ENCODE measurements at places on chromosomes 1 and 21. TPM values are rescaled to one million over a fixed set of nuclear protein-coding genes. Genes with fewer than 3 reads are reported as not detected.

Gene DNAJC28
- 0.64 TPM for total RNA-seq

Gene PLA2G5
- not detected for total RNA-seq

Gene CROCC
- total RNA-seq: 11.8 TPM

Gene LEMD1
- not detected for total RNA-seq

Gene AGT
- 1.5 TPM for total RNA-seq

Gene ZNF697
- total RNA-seq: 13.4 TPM

Gene OR2T35
- total RNA-seq: not detected

Gene MX2
- 0.80 TPM for total RNA-seq

Gene NEXN
- total RNA-seq: 10.9 TPM

Gene NUF2
- 11.2 TPM for total RNA-seq

Gene CFAP107
- total RNA-seq: not detected

Gene FTCD
- total RNA-seq: not detected

Gene AKIRIN1
- 37.8 TPM for total RNA-seq

Gene INAVA
- 3.0 TPM for total RNA-seq

Gene SAMD13
- 3.8 TPM for total RNA-seq

Gene UBASH3A
- total RNA-seq: not detected

Gene PTGER3
- total RNA-seq: 0.39 TPM

Gene SLC35F3
- 0.39 TPM for total RNA-seq

Gene USH2A
- total RNA-seq: not detected

Gene TIPRL
- 37.1 TPM for total RNA-seq

Gene CFHR4
- not detected for total RNA-seq

Gene CNR2
- not detected for total RNA-seq

Gene LDLRAP1
- 5.6 TPM for total RNA-seq

Gene TRIM63
- total RNA-seq: not detected

Gene SRP9
- total RNA-seq: 305 TPM

Gene CELA3B
- total RNA-seq: not detected

Gene SPRR4
- not detected for total RNA-seq

Gene FMO2
- 23.1 TPM for total RNA-seq

Gene S100A5
- total RNA-seq: not detected

Gene AMY1B
- total RNA-seq: not detected

Gene BLACAT1
- not detected for total RNA-seq

Gene SYCP1
- not detected for total RNA-seq

Gene OLFML2B
- 14.5 TPM for total RNA-seq

Gene VSIG8
- total RNA-seq: not detected

Gene SPSB1
- 11.6 TPM for total RNA-seq

Gene CYP2J2
- 1.0 TPM for total RNA-seq

Gene DEPDC1
- 36.0 TPM for total RNA-seq
